ENCODE measurements at places on chromosomes 3 and 15. TPM values are rescaled to one million over a fixed set of nuclear protein-coding genes. Genes with fewer than 3 reads are reported as not detected.

SOX14 gene
- not detected for total RNA-seq

GOLGA6A gene
- total RNA-seq: not detected

GRCh38 chr15:41811432-41812195, 16.3 kb upstream of the JMJD7 start:
- peaks cover 32% of the 10 kb centered on the region for H3K36me3 ChIP-seq
- no peak overlapping the region for H3K4me3 ChIP-seq
- H3K27me3 ChIP-seq: no peaks in the 10 kb centered on the region
- peak; percentile 67 for DNase-seq

DNA sequence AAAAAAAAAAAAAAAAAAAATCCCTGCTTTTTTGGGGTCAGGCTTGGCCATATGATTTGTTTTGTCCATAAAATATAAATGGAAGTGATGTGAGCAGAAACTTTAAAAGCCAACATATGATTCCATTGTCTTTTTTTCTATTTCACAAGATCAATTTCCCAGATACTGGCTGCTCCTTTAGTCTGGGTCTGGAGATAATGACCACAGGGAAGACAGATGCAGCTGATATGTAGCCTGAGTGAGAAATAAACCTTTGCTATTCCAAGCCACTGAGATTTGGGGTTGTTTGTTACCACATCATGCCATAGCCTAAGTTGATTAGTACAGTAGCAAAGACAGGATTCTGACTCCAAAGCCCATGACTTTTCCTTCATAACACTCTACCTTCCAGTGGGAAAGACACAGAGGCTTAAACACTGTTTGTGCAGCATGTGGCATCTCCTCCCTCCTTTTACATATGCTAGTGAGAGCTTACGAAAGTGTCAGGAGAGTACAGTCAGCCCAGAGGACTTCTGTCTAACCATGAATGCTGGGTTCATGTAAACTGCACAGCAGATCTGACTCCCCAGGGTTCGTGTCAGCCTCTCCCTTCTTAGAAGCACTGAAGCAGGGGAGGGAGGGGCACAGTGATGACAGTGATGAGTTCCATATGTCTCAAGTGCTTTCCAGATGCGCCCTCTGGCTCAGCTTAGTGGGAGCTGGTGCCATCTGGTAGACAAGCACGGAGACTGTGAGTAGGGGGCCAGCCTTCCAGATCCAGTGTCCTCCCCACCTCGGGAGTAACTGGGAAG, 36.7 kb upstream of the SLC7A14 start:
- H3K4me3 ChIP-seq: no peak overlapping the region
- peaks cover 64% of the 10 kb centered on the region for H3K27me3 ChIP-seq
- no peak overlapping the region for H3K27ac ChIP-seq
- H3K4me1 ChIP-seq: no peaks in the 10 kb centered on the region
- DNase-seq: no peak

DNA sequence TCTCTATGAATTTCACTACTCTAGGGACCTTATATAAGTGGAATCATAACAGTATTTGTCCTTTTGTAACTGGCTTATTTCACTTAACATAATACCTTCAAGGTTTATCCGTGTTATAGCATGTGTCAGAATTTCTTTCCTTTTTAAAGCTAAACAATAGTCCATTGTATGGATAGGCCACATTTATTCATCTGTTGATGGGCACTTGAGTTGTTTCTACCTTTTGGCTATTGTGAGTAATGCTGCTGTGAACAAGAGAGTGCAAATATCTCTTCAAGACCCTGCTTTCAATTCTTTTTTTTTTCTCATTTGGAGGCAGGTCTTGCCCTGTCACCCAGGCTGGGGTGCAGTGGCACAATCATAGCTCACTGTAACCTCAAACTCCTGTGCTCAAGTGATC, 56.5 kb downstream of the CHCHD6 start:
- H3K27ac ChIP-seq: no peak overlapping the region
- no peak overlapping the region for H3K4me3 ChIP-seq
- H3K4me1 ChIP-seq: peaks cover 14% of the 10 kb centered on the region
- no peak for DNase-seq
- no peaks in the 10 kb centered on the region for H3K27me3 ChIP-seq

Measured in activated B cell treated with CpG ODN at 0.5 μM for 24 hours (primary cell).